Smooth muscle cell of trachea (primary cell): ENCODE measurements at places on chromosomes 11 and 22. TPM values are rescaled to one million over a fixed set of nuclear protein-coding genes. Genes with fewer than 3 reads are reported as not detected.

Gene PAK1
- 54.4 and 56.6 TPM in 2 replicates for total RNA-seq

Gene PDXP
- total RNA-seq: 6.4 and 9.1 TPM in 2 replicates

Gene SBF2
- total RNA-seq: 74.6 and 110 TPM in 2 replicates

Gene MS4A14
- not detected in 2 replicates for total RNA-seq

Gene HTR3A
- total RNA-seq: not detected in 2 replicates

Gene ARHGAP42
- 6.3 TPM in 2 replicates for total RNA-seq

Gene CCDC73
- total RNA-seq: not detected in 2 replicates

Gene POU2AF3
- total RNA-seq: not detected in 2 replicates

Gene SOX6
- total RNA-seq: 0.87 and 1.8 TPM in 2 replicates

Gene NLRP14
- total RNA-seq: 0.17 and 0.29 TPM in 2 replicates

Gene OR8D1
- total RNA-seq: not detected in 2 replicates

Gene P2RY6
- total RNA-seq: 0.17 TPM in 1 of 2 replicates, not detected in the other

Gene OR52E5
- not detected in 2 replicates for total RNA-seq

Gene ADORA2A
- total RNA-seq: 1.2 TPM in 2 replicates

Gene TCN1
- not detected in 2 replicates for total RNA-seq

Gene YPEL1
- total RNA-seq: 0.58 and 0.99 TPM in 2 replicates

Gene BDNF
- 5.2 and 10.6 TPM in 2 replicates for total RNA-seq

Gene ANO9
- total RNA-seq: 0.17 TPM in 1 of 2 replicates, not detected in the other

Gene SAA1
- total RNA-seq: not detected in 2 replicates

Gene DBX1
- not detected in 2 replicates for total RNA-seq

Gene FAM227A
- total RNA-seq: 1.2 and 2.0 TPM in 2 replicates

Gene MADD
- total RNA-seq: 17.5 and 19.1 TPM in 2 replicates

Gene POLR2L
- total RNA-seq: 96.4 and 291 TPM in 2 replicates

Gene BAIAP2L2
- total RNA-seq: 1.3 and 2.6 TPM in 2 replicates

Gene PANX2
- 0.17 and 0.29 TPM in 2 replicates for total RNA-seq
